NCI-H1048 (cell line): ENCODE measurements at places on chromosomes 4 and X.
A peak's percentile ranks its signal among the peaks of the same experiment; 100 is the strongest.

DNA sequence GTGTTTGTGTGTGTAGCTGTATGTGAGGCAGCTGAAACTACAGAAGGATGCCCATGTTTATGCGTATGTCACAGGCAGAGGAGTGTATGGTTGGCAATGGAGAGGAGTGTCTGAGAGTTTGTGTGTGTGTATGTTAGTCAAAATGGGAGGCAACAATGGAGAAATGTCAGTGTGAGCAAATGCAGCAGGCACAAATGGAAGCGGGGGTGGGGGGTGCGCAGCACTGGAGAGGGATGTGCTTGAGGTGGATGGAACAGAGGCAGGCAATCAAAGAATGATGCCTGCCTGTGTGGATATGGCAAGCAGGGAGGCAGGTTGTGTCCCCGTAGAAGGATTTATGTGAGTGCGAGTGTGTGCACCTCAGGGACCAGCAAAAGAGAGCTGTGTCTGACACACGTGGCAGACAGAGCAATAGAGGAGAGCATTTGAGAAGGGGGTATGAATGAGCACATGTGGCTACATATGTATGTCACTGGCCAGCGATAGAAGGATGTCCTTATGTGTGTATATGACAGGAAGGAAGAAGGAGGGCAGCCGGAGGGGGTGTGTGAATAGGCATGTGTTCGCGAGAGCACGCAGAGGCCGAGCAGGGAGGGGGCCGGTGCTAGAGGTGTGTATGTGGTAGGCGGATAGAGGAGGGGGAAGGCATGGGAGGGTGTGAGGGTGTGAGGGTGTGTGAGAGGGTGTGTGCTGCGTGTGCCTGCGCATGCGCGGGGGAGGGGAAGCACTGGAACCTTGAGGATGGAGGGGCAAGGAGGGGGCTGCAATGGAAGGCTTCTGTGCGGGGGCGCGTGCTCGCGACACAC is 1.1 kb downstream of the PJA1 start:
- DNase-seq = no peak

DNA sequence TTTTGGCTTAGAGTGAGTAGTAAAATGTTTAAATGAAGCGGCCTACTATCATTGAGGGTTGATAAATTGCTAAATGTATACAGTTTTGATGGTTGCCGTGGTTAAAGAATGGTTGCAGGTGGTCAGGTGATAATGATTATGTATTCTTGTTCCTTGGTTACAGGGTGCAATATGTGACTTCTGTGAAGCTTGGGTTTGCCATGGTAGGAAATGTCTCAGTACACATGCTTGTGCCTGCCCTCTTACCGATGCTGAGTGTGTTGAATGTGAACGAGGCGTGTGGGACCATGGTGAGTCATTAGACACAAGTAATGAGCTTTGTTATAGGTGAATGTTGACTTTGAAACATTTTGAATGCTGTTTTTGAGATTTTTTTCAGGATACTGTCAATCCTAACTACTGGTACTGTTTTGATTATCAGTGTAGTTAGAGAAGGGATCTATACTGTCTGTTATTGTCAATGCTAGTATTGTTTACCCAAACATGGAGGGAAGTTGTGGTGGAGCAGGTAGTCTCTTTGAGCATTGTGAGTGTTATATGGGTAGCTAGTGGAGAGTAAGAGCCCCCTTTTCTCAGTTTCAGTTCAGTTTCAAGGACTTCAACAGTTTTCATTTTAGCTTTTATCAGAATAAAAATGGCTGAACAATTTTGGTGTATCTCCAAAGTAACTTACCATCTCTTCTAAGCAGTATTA is 8.9 kb downstream of the ZNF330 start:
- DNase-seq = no peak

DNA sequence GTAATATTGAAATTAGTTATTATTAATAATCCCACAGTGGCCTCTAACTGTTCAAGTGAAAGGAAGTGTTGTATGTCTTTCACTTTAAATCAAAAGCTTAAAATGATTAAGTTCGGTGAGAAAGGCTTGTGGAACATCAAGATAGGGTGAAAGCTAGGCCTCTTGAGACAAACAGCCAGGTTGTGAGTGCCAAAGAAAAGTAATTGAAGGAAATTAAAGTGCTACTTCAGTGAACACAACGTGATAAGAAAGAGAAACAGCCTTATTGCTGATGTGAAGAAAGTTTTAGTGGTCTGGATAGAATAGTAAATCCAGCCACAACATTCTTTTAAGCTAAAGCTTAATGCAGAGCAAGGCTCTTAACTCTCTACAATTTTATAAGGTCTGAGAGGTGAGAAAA is 42.6 kb upstream of the IL13RA2 start:
- DNase-seq = no peak

GRCh38 chr4:76943129-76943620 is 6.4 kb upstream of the SEPTIN11 start:
- DNase-seq = no peak

DNA sequence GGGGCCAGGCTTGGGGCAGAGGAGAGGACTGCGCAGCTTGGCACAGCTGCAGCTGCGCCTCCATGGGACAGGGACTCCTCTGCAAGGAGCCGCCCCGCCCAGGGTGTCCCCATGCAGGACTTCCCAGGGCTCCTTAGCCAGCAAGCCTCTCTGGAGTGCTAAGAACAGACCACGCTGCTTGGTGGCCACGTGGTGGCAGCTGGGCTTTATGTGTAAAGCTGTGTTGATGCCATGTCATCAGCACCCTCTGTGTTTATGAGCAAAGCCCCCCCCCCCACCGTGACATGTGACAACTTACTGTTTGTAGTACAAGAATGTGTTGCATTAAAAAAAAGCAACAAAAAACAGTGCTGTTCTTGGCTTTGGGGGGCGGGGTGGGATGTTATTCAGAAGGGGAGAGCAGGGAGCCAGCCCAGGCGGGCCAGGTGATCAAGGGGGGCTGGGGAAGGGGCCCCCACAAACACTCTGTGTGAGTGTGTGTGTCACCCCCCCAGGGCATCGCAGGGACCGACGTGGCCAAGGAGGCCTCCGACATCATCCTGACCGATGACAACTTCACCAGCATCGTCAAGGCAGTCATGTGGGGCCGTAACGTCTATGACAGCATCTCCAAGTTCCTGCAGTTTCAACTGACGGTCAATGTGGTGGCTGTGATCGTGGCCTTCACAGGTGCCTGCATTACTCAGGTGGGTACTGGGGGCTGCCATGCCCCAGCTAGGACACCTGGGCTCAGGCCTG is 40.3 kb downstream of the ATP2B3 start:
- DNase-seq = no peak

GRCh38 chrX:39985071-39985470 is 112.7 kb downstream of the BCOR start:
- DNase-seq = no peak

DNA sequence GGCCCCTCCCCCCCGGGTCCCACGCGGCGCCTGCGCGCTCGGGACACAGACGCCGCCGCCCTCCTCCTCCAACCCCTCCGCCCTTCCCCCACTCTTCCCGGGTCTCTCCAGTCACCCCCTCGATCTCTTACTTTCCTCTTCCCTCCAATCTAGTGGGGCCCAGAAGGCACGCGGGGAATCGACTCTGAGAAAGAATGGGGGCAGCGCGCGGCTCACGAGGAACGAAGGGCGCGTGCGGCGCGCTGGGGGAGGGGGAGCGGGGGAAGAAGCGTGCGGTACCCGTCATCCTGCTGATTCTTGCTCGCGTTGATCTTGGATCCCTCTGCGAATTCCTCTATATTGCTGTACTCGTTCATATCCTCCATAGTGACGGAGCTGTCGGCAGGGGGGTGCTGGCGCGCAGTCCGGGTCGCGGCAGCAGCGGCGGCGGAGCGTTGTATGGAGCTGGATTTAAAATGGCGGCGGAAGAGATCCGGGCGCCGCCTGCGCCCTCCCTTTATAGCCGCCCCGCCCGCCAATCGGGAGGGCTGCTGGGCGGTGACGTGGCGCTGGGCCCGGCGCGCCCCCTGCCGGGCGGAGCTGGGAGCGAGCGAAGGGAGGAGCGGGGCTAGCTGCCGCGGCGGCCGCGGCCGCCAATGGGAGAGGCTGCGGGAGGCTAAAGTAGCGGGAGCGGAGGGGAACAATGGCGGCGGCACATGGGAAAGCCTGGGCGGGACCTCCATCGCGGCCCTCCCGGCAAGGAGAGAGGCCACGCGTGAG is 1.1 kb downstream of the HNRNPDL start:
- peak; percentile 57 for DNase-seq

DNA sequence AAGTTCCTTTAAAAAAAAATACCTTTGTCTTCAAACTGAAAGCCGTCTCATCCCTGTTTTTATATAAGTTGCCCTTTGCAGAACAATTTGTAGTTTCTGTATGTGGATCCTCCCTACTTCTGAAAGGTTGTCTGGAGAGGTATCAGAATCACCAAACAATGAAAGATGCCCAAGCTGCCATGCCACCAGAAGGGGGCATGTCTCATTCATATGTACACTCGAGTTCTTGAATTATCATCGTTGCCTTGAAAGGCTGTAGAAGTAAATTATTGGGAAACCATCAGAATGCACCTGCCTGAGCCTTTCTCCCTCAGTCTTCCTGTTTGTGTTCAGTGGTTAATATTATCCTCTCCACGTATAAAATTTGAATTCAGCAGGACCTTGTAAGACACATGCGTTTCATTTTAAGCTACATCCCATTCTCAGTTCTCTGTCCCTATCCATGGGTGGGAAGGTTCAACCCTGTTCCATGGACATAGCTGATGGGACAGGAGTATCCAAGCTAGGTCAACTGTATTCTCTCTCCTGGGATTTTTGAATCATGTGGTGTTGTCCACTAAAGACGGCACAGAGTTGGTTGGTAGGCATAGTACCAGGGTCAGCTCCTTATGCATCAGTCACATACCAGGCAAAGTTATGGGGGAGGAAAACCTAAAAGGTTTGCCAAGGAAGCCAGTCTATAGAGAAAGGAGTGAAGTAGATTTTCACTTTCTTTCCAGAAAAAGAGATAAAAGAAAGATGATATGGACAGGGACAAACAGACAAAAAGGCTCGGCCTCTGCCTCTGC is 24.0 kb downstream of the GALNT7 start:
- DNase-seq = no peak

- no peak for DNase-seq
These were observed 21.9 kb downstream of the PLS3 start for GRCh38 chrX:115582616-115583495.

DNA sequence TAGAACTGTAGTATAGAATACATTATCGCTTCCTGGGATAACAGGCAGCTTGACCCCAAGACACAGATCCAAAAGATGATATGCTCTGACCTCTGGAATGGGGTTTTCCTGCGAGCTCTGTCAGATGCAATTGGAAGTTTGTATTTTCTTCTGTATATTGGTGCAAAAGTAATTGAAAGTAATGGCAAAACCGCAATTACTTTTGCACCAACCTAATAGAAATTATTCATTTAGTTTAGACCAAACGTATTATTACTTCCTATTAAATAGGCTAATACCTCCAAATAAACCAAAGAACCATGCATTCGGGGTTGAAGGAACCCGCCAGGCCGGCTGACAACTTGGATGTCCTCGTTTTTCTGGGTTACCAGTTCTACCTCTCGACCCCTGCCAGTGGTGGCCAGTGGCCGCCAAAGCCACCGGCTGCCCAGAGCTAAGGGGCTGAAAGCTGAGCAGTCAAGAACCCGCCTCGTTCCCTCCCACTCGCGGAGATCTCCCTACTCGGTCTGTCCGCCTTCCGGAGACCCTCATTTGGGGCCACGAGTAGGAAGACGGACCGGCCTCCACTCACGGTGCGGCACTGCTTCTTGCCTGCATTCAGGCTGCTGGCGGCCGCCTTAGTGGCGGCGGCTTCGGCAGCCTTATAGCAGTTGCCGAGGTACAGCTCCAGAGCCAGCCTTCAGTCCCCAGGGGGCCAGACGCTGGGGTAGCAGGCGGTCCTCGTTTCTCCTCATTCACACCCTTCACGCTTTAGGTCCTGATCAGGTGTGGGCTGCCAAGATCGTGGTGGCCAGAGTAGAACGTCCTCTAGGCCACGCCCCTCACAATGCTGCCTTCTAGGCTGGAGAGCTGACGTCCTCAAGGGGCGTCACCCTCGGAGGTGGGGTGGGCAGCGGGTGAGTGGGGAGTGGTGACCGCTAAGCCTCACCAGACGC is 121.9 kb downstream of the RBMX2 start:
- no peak for DNase-seq
